ENCODE measurements at places on chromosomes 6 and 20.

GRCh38 chr6:52210227-52210626, 24.1 kb downstream of the IL17A start:
- DNase-seq = no peak

GRCh38 chr6:134171517-134171916, 119.1 kb upstream of the SLC2A12 start:
- no peak for DNase-seq

- DNase-seq = no peak
Measured at GRCh38 chr20:23082846-23083552, 3.1 kb downstream of the CD93 start.

DNA sequence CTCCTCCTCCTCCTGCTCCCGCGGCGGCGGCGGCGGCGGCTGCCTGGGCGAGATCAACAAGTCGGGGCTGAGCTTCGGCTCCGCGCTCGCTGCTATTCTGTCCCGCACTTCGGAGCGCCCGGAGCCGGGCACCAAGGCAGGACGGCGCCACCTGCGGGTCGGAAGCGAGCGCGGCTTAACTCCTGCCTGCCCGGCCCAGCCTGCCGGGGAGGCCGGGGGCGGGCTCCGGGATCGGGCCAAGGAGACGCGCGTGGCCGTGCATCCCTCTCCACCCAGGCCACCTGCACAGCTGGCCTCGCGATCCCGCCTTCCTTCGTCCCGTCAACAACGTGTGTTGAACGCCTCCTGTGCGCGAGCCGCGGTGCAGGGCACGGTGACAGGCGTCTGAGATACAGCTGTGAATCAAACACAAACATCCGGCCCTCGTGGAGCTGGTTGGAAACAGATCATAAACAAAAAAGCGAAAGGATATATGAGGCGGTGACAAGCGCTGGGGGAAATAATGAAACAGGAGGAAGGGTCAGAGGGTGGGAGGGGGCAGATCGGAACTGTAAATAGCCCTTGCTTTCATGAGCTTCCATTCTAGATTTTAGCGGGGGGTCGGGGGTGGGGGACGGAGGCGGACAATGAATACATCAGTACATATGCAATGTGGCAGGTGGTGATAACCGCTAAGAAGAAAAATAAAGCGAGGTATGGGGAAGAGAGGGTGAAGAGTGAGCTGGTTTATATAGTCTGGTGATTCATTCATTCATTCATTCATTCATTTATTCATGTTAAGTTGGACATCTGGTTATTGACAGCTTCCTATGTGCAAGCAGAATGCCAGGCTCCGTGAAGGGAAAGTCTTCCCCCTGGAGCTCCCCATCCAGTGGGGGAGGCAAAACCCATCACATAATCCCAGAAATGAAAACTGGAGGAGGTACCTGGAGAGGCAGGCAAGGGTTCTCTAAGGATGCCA, 2.0 kb upstream of the KCNB1 start:
- DNase-seq = peak; percentile 83

DNA sequence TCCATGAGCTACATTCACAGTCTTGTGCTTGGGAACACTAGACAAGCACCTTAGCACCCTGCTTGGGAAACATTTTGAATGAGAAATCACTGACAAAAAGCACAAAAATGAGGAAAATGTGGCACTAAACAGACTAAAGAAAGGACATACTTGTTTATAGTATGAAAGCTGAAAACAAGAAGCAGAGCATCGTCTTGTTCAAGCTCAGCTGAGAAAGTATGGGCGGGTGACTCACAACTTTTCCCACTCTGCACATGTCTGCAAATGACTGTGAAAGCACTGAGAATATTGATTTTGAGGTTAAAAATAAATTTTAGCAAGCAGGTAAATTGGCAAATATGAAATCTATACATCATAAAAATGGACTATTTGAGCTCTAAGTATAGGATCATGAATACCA, 725.3 kb downstream of the COL12A1 start:
- no peak for DNase-seq

GRCh38 chr20:1832634-1833033, 62.6 kb upstream of the SIRPA start:
- DNase-seq = no peak

DNA sequence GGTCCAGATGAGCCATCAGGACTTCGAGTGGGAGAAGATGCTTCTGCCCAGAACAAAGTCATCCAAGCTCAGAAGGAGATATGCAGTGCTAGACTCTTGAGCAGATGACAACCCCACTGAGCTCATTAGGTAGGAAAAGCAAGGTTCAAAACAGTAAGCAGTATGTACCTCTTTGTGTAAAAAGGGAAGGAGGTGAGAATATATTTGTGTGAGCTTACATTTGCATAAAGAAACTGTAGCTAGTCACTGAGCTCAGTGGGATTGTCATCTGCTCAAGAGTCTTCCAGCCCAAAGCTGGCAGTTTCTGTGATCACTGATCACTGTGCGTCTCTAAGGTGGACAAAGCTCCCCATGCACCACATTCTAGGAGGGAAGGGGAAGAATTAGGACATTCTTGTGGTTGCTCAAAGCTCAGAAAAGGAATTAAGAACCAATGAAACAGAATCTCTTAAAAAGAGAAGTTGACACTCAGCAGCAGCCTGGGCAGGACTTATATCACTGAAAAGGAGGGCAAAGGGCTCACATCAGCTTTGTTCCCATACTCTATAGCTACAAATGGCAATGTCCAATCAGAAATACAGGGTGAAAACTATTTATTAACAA, 90.0 kb upstream of the MAFB start:
- no peak for DNase-seq
